ENCODE measurements at places on chromosomes 3 and 15.

GRCh38 chr3:73192036-73192738 is 130.7 kb downstream of the EBLN2 start:
- DNase-seq = no peak

- no peak for DNase-seq
These were observed 29.3 kb downstream of the APPL1 start for GRCh38 chr3:57256844-57257243.

- no peak for DNase-seq
These were observed 13.2 kb upstream of the PRSS50 start for GRCh38 chr3:46730819-46731218.

GRCh38 chr3:136749091-136749490 is 3.1 kb downstream of the STAG1 start:
- DNase-seq = no peak

- DNase-seq = no peak
These were observed 60.8 kb upstream of the UMPS start for GRCh38 chr3:124669470-124669869.

DNA sequence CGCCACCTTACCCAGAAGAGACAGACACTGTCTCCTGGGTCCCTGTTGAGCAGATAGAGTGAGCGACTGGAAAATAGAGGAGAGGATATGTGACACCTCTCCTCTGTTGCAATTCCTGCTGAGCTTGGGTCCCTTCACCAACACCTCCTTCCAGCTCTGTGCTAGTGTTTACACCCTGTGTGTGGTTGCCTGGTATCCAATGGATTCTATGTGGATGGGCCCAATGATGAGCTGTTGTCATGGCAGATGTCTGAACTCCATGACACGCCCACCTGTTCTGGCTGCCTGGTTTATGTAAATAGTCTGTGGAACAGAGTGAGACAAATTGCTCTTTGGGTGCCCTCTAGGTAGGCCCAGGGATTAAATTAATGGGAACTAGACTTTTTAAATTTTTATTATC is 23.7 kb downstream of the RBM5 start:
- no peak for DNase-seq

- no peak for DNase-seq
These were observed 41.6 kb downstream of the ZBTB38 start for GRCh38 chr3:141409940-141410241.
